RKO (cell line): ENCODE measurements at places on chromosomes 1 and 21.
A peak's percentile ranks its signal among the peaks of the same experiment; 100 is the strongest.

DNA sequence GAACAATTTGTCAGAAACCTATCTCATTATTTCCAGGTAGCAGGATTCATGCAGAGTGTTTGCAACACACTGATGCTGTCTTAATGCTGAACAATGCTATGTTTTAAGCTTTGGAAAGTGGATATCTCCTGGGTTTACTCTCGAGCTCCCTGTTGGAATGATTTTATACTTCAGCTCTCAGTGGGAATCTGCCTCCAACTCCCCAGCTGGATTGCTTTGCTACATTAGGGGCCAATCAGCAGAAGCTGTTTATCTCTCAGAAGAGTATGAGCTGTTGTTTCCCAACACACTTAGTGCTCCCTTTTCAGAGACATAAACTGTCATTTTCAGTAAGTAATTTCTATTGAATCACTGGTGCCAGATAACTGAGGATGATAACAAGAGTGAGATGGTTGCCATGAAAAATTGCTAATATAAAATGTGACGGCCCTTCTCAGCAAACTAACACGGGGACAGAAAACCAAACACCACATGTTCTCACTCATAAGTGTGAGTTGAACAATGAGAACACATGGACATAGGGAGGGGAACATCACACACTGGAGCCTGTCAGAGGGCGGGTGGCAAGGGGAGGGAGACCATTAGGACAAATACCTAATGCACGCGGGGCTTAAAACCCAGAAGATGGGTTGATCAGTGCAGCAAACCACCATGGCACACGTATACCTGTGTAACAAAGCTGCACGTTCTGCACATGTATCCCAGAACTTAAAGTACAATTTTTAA lies 265.9 kb upstream of the RUNX1 start:
- no peak for DNase-seq

- no peak for DNase-seq
These were observed 89.2 kb upstream of the TMEM51 start for GRCh38 chr1:15064217-15064929.

DNA sequence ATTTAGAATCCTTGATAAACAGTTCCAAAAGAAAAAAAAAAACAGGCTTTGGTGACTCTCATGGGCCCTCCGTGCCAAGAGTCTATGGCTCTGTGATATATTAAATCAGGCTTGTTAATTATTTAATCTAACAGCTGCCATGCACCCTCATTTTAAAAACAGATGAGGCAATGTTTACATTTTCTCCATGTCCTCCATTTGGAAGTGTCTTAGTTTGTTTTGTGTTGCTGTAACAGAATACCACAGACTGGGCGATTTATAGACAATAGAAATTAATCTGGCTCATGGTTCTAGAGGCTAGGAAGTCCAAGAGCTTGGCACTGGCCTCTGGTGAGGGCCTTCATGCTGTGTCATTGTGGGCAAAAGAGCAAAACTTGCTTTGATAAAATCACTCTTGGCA lies 58.0 kb downstream of the B3GALT5 start:
- DNase-seq: no peak

GRCh38 chr1:235500971-235501540 lies 3.2 kb downstream of the B3GALNT2 start:
- no peak for DNase-seq

- no peak for DNase-seq
These were observed 159.2 kb upstream of the C1orf174 start for GRCh38 chr1:4059270-4059669.

- no peak for DNase-seq
These were observed 73.7 kb downstream of the UBE2T start for GRCh38 chr1:202268032-202268431.

DNA sequence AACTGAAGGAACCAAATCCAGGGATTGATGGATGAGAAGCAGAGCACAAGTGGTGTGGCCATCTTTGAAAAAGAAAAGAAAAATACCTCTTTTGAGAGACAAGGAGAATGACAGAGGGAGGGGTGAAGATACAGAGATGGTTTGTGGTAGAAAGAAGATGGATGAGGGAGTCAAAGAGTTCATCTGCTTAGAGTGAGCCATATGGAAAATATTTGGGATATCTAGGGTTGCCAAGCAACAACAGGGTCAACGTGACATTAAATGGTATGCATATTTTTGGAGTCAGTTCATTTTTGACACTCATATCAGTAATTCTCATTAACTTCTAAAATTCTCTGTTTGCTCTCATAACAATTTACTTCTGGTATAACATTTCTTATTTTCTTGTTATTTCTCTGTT lies 50.7 kb downstream of the MACF1 start:
- DNase-seq: no peak

GRCh38 chr1:204991342-204991844 lies 51.6 kb upstream of the CNTN2 start:
- no peak for DNase-seq

DNA sequence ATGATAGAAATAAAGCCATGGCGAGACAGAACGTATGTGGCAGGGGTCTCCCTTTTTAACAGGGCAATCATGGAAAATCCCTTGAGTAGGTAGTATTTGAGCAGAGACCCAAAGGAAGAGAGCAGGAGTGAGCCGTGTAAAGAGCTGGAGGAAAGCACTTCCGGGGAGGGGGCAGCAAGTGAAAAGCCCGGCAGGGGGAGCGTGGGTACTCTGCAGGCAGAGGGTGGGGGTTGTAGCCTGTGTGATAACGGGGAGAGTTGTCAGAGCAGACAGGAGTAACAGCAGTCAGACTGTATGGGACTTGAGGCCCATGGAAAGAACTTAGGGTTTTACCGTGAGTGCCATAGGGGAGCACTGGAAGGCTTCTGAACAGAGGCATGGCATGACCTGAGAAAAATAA lies 51.1 kb upstream of the LDLRAP1 start:
- no peak for DNase-seq

DNA sequence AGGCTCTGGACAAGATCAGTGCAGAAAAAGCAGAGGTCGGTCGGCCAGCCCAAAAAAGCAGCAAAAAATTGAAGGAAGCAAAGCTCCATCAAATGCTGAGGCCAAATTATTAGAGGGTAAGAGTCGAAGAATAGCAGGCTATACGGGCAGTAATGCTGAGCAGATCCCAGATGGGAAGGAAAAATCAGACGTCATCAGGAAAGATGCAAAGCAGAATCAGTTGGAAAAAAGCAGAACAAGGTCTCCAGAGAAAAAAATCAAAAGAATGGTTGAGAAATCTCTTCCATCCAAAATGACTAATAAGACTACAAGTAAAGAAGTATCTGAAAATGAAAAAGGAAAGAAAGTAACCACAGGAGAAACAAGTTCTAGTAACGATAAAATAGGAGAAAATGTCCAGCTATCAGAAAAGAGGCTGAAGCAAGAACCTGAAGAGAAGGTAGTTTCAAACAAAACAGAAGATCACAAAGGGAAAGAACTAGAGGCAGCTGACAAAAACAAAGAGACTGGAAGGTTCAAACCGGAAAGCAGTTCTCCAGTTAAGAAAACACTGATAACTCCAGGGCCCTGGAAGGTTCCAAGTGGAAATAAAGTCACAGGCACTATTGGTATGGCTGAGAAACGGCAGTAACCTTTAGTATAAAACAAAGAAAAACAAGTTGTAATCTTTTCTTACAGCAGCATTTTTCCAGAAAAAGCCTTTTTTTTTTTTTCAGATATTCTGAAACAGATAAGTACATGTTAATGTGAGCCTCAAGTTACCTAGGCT lies 75.7 kb downstream of the PHTF1 start:
- no peak for DNase-seq

- no peak for DNase-seq
These were observed 38.3 kb downstream of the CD34 start for GRCh38 chr1:207872621-207873020.

- no peak for DNase-seq
These were observed 37.3 kb upstream of the PGD start for GRCh38 chr1:10361515-10361914.

- DNase-seq: no peak
These were observed at the start of gene CLDN14 for GRCh38 chr21:36479415-36480402. Gene CLDN14, minus strand, starts transcription at chr21:36480122. Its CDS starts 18,427 bp downstream, at chr21:36461695.

- peak; percentile 53 for DNase-seq
These were observed 17.6 kb downstream of the FCRL4 start for GRCh38 chr1:157580179-157580827.

- DNase-seq: peak; percentile 75
These were observed 72.8 kb downstream of the XCL2 start for GRCh38 chr1:168470901-168471431.

- DNase-seq: no peak
These were observed 42.9 kb downstream of the CASQ2 start for GRCh38 chr1:115725600-115725999.

- DNase-seq: no peak
These were observed 42.8 kb downstream of the KCNK1 start for GRCh38 chr1:233656687-233657086.

DNA sequence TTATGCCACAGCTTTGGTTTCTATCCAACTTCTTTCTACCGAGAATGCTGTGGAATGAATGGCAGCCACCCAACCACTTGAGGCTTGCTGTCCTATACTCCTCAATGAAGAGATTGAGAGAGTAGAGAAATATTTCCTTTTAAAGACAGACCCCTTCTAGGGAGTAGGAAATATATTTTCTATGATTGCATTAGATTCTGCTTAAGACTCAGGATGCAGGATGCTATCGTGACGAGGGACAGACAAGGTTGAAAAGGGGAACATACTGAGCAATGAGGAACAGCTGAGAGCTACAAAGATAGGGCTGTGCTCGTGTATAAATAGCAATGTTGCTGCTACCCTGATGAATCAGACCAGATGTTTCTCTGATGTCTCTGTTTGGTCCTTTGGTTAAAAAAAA lies 7.1 kb upstream of the RASAL2 start:
- DNase-seq: no peak

- DNase-seq: no peak
These were observed 11.1 kb upstream of the KCNE1 start for GRCh38 chr21:34523019-34523555.

DNA sequence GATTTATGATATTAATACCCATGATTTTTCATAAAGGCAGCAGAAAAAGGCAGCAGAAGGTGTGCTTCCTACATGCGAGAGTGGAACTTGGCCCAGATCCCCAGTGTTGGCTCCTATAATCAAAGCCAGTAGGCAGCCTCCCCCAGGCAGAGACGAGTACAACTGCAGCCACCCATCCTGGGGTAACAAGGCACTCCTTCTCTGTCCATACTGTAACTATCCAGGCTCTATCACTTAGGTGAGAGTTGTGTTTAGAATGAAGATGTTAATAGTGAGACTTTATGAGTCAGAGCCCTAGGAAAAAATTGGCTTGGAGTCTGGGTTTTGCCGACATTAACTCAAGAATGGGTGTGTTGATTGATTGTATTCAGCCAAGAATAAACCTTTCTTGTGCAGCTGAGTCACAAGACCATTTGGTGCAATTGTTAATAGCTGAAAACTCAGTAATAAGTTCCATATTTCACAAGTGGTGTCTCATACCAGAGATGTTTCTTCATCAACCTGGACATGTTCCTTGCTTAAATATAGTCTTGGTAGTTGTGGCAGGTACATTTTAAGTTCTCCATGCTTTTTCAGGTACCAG lies 322.3 kb downstream of the DUSP10 start:
- no peak for DNase-seq

- DNase-seq: no peak
These were observed 848 bp upstream of the APOBEC4 start for GRCh38 chr1:183653876-183654451.

- DNase-seq: no peak
These were observed 186.5 kb downstream of the FASLG start for GRCh38 chr1:172845371-172845770.

DNA sequence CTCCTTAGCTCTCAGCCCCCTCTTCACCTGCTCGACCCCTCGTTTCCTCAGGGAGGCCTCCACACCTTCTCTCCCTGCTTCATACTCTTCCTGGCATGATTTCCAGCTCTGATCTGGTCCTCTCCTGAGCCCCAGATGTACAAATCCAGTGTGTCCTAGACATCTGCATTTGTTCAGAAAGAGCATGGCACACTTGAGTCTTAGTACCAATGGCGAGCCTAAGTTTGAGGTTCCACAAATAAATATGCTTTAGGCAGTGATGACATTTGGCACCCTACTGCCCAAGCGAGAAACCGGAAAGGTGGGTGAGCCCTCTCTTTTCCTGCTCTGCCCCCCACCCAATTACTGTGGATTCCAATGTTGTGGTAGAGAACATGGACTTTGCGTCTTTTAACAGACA lies 34.0 kb downstream of the ATP1A1 start:
- no peak for DNase-seq

- DNase-seq: no peak
These were observed 6.1 kb downstream of the CYP4B1 start for GRCh38 chr1:46804926-46805325.

DNA sequence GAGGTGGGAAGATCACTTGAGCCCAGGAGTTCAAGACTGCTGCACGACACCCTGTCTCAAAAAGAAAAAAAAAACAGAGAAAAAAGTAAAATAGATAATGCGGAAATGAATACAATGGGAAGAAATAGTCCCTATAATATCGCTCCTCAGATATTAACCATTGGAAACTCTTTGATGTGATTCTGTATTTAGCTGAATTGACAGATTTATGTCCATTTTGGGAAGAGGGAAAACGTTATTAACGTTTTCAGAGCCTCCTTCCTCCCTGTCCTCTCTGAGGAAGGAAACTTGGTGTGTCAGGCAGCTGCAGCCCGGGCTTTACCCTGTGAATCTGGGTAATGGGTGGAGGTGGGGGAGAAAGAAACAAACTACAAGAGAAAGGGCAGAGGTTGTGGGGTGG lies 61.6 kb upstream of the ECE1 start:
- DNase-seq: no peak

DNA sequence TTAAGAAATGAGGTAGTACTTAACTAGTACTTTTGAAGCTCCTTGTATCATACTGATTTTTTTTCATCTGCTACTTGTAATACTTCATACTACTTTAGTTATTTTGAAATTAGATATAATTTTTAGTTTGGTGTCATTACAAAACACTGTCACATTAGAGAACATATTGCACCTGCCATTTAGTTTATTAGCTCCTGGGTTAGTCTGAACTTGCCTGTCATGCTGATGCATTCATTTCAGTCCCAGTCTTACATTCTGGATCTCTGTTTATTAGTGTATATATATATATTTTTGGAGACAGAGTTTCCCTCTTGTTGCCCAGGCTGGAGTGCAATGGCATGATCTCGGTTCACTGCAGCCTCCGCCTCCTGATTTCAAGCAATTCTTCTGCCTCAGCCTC lies 50.3 kb downstream of the DYRK1A start:
- DNase-seq: no peak
